Esophagus mucosa (tissue), 1 donor: ENCODE measurements at places on chromosomes 1 and 21. TPM values are rescaled to one million over a fixed set of nuclear protein-coding genes. Genes with fewer than 3 reads are reported as not detected.

Gene CR1L
- not detected for total RNA-seq

Gene KRTAP13-1
- total RNA-seq = not detected

Gene S100A1
- total RNA-seq = 0.44 TPM

Gene SEC16B
- 1.4 TPM for total RNA-seq

Gene MX2
- total RNA-seq = 4.2 TPM

Gene PLA2G2F
- total RNA-seq = 0.04 TPM

Gene NUP210L
- 0.04 TPM for total RNA-seq

Gene ZNF672
- total RNA-seq = 16.8 TPM

Gene PRRC2C
- 120 TPM for total RNA-seq

Gene PPM1J
- 2.1 TPM for total RNA-seq

Gene C1QB
- total RNA-seq = 14.4 TPM

Gene MAGOH
- 30.0 TPM for total RNA-seq

Gene LRRC3
- 0.72 TPM for total RNA-seq

Gene SGIP1
- 1.4 TPM for total RNA-seq

Gene CHODL
- total RNA-seq = 0.72 TPM

Gene OXCT2
- total RNA-seq = 0.20 TPM

Gene FAM163A
- not detected for total RNA-seq

Gene PDPN
- total RNA-seq = 19.9 TPM

Gene NEXN
- total RNA-seq = 0.52 TPM

Gene SH2D1B
- total RNA-seq = 3.4 TPM

GRCh38 chr1:231803353-231803752 is 176.8 kb downstream of the DISC1 start:
- no peak for ATAC-seq

GRCh38 chr1:76160225-76160624 is 85.7 kb downstream of the ST6GALNAC3 start:
- no peak for ATAC-seq

DNA sequence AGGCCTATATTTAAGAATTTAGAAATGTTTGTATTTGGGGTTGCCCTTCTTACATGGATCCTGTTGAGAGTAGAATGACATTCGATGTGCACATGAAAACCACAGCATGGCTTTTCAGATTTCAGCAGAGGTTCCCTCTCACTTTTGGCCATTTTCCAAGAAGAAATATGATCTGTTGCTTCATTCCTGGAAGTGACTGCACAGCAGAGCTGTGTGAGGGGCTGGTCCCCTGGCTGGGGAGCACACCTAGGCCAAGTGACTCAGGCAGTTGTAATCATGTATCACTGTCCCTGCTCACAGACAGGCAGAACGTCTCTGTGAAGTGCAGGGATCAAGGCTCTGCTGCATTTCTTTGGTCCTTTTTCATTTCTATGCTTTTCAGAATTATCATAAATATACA is 32.3 kb downstream of the AGT start:
- peak; percentile 89 for ATAC-seq

DNA sequence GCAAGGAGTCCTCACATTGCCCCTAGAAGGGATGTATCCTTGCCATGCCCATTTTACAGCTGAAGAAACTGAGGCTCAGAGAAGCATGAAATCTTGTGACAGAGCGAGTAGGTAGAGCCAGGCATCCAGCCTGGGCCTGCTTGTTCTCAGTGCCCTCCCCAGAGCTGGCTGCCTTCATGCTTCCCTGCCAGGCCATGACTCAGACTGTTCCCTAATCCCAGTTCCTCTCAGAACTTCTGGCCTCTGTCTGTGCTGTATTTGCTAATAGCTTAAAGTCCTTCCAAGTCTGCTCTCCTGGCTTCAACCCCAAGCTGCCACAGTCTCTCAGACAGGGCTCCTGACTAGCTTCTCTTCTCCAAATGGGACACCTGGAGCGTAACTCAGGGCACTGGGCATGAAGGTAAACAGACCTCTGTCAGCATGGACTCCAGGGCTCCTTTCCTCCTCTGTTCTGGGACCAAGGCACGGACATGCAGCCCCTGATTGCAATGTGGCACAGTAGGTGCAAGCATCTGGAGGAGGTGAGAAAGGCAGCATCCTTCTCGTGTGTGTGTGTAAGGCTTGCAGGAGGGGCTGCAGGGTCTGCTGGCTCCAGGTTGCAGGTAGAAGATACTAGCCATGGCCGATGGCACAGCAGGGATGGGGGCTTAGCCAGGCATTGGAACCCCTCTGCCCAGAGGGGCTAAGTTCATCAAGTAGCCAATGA is 122.7 kb downstream of the HMGB4 start:
- ATAC-seq = peak; percentile 97

DNA sequence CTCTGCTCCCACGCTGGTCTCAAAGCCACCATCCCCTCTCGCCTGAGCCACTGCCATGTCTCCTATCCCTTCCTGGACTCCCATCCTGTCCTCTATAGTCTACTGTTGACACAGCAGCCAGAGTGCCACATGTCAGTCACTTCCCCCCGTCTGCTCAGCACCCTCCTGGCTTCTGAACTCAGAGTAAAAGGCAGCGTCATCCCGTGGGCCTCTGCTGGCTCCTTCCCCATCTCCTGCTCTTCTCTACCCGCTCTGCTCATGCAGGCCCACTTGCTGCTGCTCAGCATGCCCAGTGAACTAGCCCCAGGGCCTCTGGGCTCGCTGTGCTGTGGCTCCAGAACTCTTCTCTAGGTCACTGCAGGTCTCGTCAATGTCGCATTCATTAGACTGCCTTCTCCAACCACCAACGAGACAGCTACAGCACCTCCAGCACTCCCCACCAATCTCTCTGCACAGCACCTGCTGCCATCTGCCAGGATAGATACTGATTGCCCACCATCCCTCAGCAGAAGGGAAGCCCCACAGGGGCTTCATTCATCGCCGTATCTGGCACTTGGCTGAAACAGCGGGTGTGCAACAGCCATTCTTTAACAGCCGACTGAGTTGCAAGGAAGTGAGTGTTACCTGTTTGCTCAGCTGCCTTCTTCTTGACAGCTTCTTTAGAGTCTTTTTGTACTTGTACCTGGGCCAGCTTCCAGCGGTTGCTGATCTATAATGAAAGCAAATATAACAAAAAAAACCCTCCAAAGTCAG is 11.8 kb upstream of the SRM start:
- no peak for ATAC-seq

GRCh38 chr1:234106032-234106431 is 201.6 kb downstream of the SLC35F3 start:
- no peak for ATAC-seq

GRCh38 chr1:24643363-24644099 is 429 bp downstream of the SRRM1 start:
- ATAC-seq = peak; percentile 12

- peak; percentile 46 for ATAC-seq
Measured at GRCh38 chr1:9404117-9404914, 111.6 kb downstream of the SPSB1 start.

- no peak for ATAC-seq
Measured at GRCh38 chr1:42944246-42944928, 14.3 kb downstream of the SLC2A1 start.

- no peak for ATAC-seq
Measured at GRCh38 chr1:3968851-3969250, 68.8 kb upstream of the C1orf174 start.

DNA sequence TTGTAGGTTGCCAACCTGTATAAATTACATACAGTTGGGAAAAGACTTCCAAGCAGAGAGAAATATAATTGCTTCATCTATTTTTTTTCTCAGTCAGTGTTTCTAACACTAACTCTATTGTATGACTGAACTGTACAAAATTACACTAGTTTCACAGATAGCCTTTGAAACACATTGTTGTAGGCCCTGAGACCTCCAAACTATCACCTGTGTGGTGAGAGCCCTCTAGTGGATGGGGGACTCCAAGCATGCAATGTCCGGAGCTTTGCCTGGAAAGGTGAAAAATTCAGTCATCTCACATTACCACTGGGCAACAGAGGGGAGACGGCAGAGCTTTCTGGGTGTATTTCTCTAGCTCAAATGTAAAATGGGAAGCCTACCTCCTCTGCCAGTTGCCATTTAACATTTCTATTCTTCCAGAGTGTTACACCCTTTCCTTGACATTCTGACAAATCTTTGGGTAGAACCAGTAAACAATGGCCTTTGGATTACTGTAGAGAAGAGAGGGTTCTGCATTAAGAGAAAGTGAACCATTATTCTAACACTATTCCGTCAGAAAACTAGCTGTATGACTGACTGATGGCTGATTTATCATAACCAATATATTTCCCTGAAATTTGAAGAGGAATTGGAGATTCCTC is 212.2 kb downstream of the LYPLAL1 start:
- ATAC-seq = peak; percentile 49

GRCh38 chr1:16441282-16441665 is 750 bp downstream of the NECAP2 start:
- peak; percentile 18 for ATAC-seq

DNA sequence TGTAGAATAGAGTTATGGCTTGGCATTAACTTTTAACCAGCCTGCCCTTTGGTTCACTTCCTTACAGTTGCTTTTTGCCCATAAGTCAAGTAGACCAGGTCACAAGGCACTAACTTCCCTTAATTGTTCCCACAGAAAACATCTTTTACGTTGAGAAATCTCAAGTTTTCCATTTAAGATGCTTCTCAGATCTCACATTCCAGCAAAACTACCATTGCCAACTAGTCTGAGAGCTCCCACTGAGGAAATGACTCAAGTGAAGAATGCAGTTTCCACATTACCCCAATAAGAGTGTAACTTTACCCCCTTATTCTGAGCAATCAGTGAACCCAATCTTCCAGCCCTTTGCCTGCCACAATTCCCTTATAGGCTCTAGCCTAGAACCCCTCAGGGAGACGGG is 502.2 kb upstream of the OLFM3 start:
- ATAC-seq = no peak

- ATAC-seq = peak; percentile 38
Measured at GRCh38 chr1:9652379-9653209, 1.1 kb downstream of the PIK3CD start.

DNA sequence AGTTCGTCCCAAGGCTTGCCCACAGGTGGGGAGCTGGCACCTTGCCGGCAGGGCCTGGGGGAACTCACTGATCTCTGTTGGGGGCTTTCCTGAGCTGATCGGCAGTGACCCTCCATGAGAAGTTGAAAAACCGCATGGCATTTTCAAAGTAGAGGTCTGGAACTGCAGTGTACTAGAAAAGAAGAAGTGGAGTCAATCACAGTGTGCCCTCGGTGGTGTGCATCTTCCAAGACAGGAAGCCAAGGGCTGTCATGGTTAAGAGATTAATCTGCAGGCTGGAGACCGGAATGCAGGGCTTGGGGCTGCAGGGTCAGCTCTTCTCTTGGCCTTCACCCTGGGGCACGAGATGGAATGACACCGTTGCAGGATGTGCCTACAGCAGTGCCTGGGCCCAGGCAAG is 56.8 kb downstream of the ECE1 start:
- ATAC-seq = no peak

- ATAC-seq = no peak
Measured at GRCh38 chr1:2584686-2585317, 1.8 kb upstream of the PRXL2B start.

- ATAC-seq = no peak
Measured at GRCh38 chr1:234776876-234777855, 167.2 kb upstream of the IRF2BP2 start.

GRCh38 chr1:41626146-41626545 is 141.7 kb upstream of the EDN2 start:
- peak; percentile 68 for ATAC-seq

GRCh38 chr1:32868085-32868484 is 2.6 kb downstream of the FNDC5 start:
- ATAC-seq = no peak

DNA sequence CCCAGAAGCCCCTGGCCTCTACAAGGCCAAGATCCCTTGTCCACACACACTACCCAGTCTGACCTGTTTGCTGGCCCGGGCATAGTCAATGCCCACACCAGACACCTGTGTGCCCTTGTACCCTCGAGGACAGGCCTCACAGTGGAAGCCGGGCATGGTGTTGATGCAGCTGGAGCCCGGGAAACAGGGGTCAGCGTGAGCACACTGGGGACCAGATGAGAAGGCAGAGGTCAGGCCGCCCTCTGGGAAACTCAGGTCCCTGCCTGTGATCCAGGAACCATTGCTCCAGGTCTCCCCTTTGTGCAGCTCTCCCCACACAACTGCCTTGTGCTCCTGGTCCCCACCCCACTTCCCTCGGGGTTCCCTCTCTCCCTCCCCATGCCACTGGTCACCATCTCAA is 5.5 kb downstream of the THBS3 start:
- no peak for ATAC-seq

- peak; percentile 82 for ATAC-seq
Measured at GRCh38 chr1:34425785-34426184, 249.1 kb downstream of the C1orf94 start.

DNA sequence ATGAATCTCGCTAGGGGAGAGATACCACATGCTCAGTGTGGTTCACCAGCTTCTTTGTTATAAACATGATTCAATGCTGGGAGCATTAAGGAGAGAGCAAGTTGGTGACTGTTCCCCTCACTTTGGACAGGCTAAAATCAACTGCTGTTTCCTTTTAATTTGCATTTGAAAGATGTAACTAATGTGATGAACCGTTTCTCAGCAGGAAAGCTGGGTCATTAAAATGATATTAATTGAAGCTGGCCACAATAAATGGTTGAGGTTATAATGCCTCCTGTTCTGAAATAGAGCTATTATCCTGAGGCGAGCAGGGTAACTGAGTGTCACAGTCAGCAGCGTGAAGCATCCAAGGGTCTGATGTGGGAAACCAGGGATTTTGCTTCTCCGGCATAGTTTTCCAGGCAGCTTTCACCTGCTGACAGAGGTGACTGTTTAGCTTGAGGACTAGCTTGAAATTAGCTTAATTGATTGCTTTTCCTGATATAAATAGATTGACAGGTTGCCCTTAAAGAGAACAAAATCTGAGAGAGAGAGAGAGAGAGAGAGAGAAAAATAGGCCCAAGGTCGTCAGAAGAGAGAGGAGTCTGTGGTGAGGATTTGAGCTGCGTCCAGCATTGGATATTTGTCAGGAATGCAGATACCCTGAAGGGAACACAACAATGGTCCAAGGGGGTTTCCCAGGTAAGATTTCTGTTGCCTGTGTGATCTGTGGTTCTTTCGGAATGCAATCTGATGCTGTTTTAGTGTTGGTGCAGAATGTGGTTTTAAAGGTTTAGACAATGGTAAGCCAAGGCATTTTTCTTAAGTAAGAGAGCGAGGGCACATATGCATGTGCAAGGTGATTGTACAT is 209.7 kb downstream of the PATJ start:
- no peak for ATAC-seq
